ENCODE measurements at places on chromosomes 2 and 18.
A peak's percentile ranks its signal among the peaks of the same experiment; 100 is the strongest.

DNA sequence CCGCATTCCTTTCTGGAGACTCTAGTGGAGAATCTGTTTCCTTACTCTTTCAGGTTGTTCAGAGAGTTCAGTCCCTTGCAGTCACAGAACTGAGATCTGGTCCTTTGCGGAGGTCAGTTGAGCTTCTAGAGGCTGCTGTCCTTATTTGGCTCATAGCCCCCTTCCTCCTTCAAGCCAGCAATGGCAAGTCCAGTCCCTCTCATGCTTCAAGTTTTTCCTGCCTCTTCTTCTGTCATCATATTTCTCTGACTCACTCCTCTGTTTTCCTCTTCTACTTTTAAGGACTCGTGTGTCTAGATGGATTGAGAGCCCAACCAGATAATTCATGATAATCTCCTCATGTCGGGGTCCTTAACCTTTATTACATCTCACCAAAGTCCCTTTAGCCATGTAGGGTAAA lies 173.5 kb upstream of the FOSL2 start:
- DNase-seq, result no peak

DNA sequence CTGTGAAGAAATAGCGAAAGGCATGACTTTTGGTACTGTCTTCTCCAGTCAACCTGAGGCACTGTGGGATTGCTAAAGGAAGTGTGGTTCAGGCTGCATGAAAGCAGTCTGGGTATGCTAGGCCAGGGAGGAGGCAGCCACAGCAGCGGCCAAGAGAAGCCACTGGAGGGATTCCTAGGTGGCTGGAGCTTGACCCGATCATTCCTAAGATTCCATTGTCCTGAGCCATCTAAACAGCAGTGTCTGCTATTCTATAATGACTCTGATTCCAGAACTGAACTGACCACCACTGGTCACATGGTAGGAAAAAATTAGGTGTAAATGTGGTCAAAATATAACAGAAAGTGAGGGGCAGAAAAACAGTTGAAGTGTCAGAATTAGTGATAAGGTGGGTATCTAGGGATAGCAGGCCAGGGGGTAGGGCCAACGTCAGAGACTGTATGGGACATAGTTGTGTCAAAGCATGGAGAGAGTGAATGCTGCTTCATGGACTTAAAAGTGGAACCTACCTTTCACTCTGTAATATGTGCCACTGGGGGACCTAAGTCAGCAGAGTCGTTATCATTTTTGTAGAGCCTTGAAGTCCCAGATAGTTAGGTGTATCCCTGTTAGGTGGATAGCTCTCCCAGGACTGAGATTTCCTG lies 204.6 kb downstream of the CTNNA2 start:
- no peak for DNase-seq

GRCh38 chr2:119425620-119426395 lies 5.8 kb upstream of the TMEM37 start:
- no peak for DNase-seq

DNA sequence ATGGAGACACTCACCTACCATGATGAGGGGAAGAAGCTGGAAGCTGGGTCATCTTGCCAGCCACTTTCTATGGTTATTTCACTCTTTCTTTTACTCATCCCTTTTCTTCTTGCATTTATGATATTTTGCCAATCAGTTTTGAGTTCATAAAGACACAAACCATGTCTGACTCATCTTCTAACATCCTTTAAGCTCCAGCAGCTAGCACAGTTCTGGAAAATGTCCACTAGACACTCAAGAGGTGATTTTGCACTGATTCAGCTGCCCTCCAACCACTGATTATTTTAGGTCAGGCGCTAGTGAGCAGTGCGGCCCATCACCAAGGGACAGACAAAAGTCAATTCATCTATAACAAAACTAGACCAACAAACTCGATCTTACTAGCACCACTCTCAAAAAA lies 537.1 kb upstream of the ID2 start:
- DNase-seq, result no peak

GRCh38 chr2:191038241-191038725 lies 24.3 kb upstream of the STAT1 start:
- peak; percentile 63 for DNase-seq

DNA sequence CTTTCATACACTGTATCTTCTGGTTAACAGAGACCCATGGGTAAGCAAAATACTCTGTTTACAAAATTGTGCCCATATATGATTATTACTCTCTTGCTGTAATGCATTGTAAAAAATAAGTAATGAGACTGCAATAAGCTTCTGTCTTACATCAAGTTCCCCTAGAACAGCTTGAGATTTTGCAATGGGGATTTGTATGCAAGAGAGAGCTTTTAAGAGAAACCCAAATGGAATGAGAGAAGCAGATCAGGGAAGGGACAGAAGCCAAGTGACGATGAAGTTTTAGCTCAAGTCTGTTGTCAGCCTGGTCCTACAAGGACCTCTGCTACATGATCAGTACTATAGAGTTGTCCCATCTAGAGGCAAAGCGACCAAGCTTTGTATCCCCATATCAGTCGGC lies 218.1 kb upstream of the VWC2L start:
- no peak for DNase-seq

DNA sequence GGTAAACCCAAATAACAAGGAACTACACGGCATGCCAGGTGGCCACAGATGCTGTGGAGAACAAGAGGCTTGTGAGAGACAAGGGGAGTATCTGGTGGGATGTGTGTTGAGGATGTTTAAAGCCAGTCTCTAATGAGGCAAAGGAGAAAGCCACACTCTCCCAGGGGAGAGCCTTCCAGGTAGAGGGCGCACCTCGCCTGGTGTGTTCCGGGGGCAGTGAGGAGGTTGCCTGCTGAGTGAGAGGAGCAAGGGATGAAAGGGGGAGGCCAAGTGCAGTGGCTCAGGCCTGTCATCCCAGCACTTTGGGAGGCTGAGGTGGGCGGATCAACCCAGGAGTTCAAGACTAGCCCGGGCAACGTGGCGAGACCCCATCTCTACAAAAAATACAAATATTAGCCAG lies 16.2 kb downstream of the SAG start:
- no peak for DNase-seq

- no peak for DNase-seq
Observed at GRCh38 chr18:627231-627630, 30.2 kb upstream of the TYMS start.
